Fibroblast of the aortic adventitia (primary cell): ENCODE measurements at places on chromosomes 4 and X. TPM values are rescaled to one million over a fixed set of nuclear protein-coding genes. Genes with fewer than 3 reads are reported as not detected.
A peak's percentile ranks its signal among the peaks of the same experiment; 100 is the strongest.

- DNase-seq: peak; percentile 40
Observed at GRCh38 chr4:119526786-119527550, 101.6 kb downstream of the PDE5A start.

Gene CTSO
- total RNA-seq: 12.5 and 17.4 TPM in 2 replicates

DNA sequence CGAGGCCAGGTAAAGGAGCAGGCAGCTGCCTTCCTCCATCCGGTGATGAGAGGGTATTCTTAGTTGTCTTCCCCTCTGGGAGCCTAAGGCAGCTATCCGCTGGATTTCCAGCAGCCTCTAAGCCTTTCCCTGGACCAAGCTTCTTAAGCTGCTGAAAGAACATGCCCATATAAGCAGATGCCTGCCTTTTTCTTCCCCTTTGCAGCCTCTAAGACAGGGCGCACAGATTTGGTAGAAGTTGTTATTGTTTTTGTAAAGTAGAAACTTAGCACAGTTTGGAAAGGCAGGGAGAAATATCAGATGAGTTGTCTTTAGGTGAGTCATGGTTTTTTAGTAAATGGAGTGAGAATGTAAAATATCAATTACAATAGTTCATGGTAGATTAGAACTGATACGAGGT, 210.8 kb downstream of the ARHGAP10 start:
- DNase-seq: no peak

DNA sequence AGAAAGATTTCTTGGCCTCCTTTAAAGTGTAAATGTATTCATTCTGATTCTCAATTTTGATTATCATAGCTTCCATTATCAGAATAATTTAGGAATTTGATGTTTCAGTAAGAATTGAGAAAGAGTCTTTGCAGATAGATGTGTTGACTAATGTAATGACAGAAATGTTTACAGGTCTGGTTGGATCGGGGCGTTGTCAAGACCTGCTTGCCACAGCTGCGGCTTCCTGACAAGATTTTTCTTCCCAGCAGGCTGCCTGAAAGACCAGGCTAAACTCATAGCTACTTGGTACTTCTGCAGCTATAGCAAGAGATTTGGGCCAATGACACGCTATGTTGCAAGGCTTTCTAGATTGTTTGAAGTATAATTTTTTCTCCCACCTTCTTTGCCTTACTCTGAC, 91.5 kb upstream of the ANKRD50 start:
- no peak for DNase-seq

DNA sequence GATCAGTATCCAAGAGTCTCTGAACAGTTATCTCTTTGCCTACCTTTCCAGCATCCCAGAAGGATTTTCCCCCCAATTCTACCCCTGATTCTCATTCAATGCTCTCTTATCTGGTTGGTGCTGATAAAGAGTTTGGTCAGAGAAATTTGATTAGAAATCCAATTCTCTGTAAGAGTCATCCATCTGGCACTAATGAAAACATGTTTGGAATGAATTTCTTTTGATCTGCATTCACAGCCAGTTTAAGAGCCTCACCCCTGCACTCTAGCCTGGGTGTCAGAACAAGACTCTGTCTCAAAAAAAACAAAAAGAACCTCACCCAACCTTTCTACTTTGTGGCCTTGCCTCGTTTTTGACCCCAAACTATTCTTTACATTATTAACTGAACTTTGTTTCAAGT, 122.1 kb downstream of the MANBA start:
- DNase-seq: peak; percentile 51

Gene MTNR1A
- total RNA-seq: not detected in 2 replicates

- peak; percentile 19 for DNase-seq
Observed at GRCh38 chr4:81565142-81565870, 93.6 kb upstream of the RASGEF1B start.

- DNase-seq: no peak
Observed at GRCh38 chr4:162791226-162791625, 375.5 kb downstream of the NAF1 start.

DNA sequence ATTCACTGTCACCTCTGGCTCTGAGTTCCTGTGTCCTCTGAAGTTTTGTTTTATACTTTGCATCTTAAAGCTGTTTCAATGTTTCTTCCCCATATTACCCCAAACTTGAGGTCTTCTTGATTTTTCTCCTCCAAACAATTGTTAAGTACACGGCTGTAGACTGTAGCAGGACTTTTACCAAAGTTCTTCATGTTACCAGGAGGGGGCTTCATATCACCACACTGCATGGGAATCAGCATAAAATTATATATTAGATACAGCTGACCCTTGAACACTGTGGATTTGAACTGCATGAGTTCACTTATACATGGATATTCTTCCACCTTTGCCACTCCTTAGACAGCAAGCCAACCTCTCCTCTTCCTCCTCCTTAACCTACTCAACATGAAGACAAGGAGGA, 56.6 kb downstream of the SPATA18 start:
- no peak for DNase-seq

DNA sequence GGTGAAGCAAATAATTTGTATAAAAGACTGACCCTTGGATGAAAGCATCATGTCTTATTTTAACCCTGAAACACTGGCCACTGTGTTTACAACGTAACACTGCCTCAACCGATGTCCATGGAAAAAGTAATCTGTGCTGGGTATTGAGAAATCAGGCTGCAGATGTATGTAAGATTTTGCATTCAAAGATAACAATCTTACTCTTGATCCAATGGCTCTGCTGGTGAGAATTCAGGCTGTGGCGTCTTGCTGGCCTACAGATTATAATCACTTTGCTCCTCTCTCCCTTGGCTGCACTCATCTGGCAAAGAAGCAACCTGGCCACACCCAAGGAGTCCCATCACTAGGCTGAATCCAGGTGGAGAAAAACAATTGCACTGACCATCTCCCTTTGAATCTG, 7.5 kb downstream of the ADGRA3 start:
- DNase-seq: peak; percentile 22

Gene TMEM31
- not detected in 2 replicates for total RNA-seq

GRCh38 chr4:168496834-168497233, at the start of gene PALLD:
Gene PALLD, plus strand, starts transcription at chr4:168497052.
- DNase-seq: no peak

Gene COL4A6
- 1.3 and 2.2 TPM in 2 replicates for total RNA-seq

Gene TMEM156
- 0.18 TPM in 1 of 2 replicates, not detected in the other for total RNA-seq

- DNase-seq: peak; percentile 18
Observed at GRCh38 chrX:19152762-19153161, 30.5 kb upstream of the ADGRG2 start.

Gene PPP3CA
- total RNA-seq: 39.0 and 64.4 TPM in 2 replicates

Gene CCNQ
- total RNA-seq: 2.5 and 14.5 TPM in 2 replicates

GRCh38 chr4:29459926-29460325, 1260.2 kb upstream of the PCDH7 start:
- DNase-seq: no peak
